ENCODE measurements at places on chromosomes 4 and X.
A peak's percentile ranks its signal among the peaks of the same experiment; 100 is the strongest.

DNA sequence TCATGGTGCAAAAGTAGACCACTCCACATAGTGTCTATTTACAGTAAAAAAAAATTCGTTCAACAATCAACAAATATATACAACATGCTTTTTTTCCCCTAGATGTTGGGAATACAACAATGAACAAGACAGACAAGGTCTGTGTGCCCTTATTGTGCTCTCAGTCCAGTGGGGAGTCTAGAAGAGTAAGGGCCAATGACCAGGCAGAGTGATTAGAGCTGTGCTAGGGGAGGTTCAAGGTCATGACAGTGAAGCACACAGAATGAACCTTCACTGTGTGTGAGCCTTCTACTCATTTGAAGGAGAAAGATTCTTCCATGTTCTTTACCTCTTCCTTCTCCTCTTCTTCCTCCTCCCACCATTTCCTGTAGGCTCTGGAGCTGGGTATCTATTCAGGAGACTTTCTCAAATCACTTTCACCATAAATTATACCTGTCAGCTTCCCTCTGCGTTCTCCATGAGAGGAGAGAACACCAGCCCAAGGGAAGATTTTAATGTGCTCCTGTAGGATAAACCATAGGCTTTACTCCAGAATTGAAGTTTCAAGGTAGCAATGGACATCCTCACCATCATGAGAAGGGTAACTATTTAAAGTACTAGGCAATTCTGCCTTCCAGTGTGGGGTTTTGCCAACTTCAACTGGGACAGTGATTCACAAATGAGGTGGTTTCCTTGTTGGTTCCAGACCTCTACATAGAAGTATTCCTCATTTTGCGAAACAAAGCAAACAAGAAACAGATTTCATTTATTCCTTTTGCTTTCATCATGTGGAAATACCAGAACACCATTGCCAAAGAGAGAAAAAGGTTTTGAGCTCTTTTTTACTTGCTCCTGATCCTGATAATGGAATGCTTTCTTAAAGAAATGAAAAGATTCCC lies 246.9 kb upstream of the GPC4 start:
- no peak for DNase-seq

- DNase-seq: no peak
Observed at GRCh38 chr4:4709736-4710135, 149.7 kb upstream of the MSX1 start.

DNA sequence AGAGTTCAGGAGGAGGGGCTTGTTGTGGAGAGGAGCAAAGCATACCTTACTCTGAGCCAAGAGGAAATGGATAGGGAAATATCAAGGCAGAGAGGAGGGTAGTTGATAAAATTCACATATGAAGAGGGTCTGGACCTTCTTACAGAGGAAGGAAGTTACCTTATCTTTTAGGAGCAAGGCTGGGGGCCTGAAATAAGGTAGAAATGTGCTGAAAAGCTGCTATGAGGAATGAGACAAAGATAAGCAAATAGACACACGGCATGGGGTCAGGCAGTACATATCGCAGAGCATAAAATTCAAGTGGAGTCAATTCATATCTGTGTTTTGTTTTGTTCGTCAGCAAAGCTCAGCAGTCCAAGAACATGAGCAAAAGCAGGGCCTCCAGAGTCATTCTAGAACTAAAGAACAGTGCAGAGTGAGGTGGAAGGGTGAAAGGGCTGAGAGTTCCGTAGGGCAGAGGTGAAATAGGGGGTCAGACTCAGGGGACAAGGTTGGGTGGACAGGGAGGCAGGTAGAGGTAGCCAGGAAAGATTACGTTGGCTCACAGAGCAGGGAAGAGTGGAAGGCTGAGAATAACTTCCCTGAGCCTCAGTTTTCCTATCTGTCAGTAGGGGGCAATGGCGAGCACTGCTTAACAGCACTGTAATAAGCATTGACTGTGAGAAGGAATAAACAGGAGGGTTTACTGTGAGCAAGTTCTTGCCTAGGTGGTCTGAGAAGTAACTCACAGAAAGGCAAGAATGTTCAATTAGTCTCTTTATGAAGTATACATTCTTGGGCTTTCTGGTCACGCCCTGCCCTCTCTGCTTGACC lies 9.2 kb downstream of the VSIG4 start:
- DNase-seq: peak; percentile 10

- no peak for DNase-seq
Observed at GRCh38 chr4:25424539-25425228, 47.6 kb downstream of the ANAPC4 start.

DNA sequence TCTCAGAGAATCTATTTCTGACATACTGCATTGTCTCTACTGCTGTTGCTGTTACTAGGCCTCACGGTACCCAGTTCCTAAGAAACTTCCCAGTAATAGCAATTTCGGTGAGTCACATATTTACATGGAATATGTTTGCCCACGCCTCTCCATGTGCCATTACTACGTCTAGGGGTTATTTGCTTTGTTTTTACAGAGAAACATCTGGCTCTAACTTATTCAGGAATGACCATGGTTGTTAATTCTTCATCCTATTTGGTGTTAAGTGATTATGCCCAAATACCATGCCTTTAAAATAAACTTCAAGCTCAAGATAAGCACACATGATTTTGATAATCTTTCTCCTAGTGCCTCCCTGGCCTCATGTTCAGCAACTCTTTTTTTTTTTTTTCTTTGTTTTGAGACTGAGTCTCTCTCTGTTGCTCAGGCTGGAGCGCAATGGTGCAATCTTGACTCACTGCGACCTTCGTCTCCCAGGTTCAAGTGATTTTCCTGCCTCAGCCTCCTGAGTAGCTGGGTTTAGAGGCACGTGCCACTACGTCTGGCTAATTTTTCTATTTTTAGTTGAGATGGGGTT lies 101.0 kb upstream of the HS3ST1 start:
- DNase-seq: no peak

- DNase-seq: no peak
Observed at GRCh38 chrX:13536551-13536950, 32.9 kb upstream of the EGFL6 start.

- no peak for DNase-seq
Observed at GRCh38 chr4:188727746-188728145, 588.5 kb downstream of the TRIML1 start.

GRCh38 chr4:185224597-185224996 lies 15.2 kb downstream of the SNX25 start:
- no peak for DNase-seq

GRCh38 chrX:70669120-70669519 lies 224.5 kb downstream of the DLG3 start:
- no peak for DNase-seq

DNA sequence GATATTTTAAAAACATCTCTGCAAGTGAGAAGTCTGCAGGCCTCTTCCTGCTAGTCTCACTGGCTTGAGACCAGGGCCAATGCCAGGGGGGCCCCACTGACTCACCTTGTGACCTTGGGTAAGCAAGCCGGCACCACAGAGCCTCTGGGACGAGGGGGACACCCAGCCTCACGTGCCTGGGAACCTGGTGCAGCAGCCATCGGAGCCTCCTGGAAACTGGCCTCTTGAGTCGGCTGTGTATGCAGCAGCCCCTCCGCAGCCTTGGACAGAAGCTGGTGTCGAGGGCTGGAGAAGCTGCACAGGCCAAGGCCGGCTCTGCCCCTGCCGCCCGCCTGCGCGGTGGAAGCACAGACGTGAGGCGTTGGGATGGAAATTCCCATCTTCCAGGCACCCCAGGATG lies 8.7 kb downstream of the TADA2B start:
- DNase-seq: no peak

- DNase-seq: no peak
Observed at GRCh38 chrX:41737065-41737464, 13.1 kb downstream of the GPR82 start.

DNA sequence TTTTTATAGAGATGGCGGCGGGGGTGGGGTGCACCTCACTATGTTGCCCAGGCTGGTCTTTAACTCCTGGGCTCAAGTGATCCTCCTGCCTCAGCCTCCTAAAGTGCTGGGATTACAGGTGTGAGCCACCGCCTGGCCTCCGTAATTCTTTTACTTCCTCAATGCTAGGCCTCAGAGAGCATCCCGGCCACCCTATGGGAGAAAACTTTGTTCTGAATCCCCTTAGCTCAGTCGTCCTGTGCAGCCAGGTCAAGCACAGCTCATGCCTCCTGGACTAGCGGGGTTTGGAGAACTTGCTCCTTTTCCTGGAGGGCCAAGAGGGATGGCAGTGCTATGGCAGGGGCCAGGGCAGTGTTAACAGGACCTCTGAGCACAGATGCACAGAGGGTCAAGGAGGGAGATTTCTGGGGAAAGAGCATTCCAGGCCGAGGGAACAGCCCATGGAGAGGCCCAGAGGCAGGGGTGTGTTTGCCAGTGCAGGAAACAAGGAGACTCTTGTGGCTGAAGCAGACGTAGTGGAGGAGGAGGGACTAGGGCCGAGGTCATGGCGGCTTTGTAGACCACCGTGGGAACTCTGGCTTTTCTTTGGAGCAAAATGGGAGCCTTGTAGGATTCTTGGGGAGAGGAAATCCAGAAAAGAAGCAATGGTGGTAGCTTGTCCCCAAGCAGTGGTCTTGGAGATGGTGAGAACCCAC lies 9.8 kb upstream of the TNIP2 start:
- DNase-seq: no peak

DNA sequence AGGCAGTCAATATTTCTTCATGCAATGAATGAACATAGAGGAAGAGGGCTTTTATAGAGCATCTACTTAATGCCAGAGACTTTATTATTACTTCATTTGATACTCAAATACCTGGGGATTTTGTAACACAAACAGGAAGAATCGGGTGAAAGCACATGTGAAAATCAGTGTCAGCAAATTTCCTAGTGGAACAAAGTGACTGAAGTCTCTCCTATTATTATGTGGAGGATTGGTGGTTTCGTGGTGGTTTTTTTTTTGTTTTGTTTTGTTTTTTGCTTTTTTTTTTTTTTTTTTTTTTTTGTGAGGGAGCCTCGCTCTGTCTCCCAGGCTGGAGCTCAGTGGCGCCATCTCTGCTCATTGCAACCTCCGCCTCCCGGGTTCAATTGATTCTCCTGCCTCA lies 207.0 kb downstream of the RRAGB start:
- DNase-seq: no peak

GRCh38 chrX:139892512-139892911 lies 40.3 kb downstream of the ATP11C start:
- DNase-seq: no peak

GRCh38 chrX:65758505-65758904 lies 91.1 kb downstream of the MSN start:
- no peak for DNase-seq

GRCh38 chrX:120725874-120726273 lies 96.0 kb upstream of the C1GALT1C1 start:
- no peak for DNase-seq

DNA sequence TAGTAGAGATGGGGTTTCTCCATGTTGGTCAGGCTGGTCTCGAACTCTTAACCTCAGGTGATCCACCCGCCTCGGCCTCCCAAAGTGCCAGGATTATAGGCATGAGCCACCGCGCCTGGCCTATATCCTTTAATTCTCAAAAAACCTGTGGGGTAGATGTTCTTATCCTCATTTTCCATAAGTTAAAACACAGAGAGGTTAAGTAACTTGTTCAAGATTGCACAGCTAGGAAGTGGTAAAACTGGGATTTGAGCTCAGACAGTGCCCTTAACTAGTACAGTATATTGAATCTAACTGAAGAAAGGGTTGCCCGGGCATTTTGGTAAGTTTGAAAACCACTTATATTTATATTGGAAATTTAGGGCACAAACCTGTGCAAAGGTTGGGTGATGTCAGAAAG lies 116.0 kb downstream of the GLUD2 start:
- DNase-seq: no peak

DNA sequence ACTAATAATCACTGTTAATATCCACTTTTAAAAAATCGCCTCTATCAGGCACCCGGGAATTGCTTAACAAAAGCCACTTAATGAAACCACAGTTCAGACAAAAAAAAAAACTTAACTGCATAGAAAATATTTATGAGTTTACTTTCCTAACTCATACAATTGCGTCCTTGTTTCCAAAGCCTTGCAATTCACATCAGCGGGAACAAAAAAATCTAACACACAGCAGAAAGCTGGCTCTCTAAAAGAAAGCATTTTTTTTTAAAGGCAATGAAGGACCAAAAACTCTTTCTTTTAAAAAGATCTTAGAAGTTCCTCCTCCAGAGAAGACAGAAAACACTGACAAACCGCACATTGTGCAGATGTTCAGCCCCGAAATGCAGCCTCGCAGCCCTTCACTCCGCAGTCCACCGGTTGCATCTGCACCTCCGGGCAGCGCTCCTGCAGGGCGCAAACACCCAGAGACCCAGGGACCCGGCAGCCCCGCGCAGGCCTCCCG lies 812 bp downstream of the FAT1 start:
- DNase-seq: no peak

GRCh38 chrX:24110069-24110468 lies 39.5 kb upstream of the ZFX start:
- no peak for DNase-seq

GRCh38 chrX:54359408-54359807 lies 1.6 kb upstream of the WNK3 start:
- no peak for DNase-seq

DNA sequence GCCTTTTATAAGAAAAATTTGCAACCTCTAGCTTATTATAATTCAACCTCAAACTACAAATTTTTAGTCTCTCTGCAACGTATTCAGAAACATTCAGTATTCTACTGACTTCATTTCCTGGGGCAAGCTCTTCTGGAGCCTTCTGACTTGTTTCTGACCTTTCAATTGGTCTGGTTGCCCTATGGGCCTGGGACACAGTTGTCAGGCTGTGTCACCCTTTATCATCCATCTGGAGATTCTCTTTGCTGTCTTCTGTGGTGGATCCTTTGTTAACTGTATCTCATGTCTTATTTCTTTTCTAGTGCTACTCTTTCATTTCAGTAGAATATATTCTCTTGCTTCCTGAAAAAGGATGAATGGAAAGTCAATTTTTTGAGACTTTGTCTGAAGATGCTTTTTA lies 55.1 kb upstream of the PGRMC2 start:
- no peak for DNase-seq

- no peak for DNase-seq
Observed at GRCh38 chr4:57971261-57971660, 861.1 kb upstream of the IGFBP7 start.

- DNase-seq: no peak
Observed at GRCh38 chr4:175252642-175253041, 334.5 kb downstream of the ADAM29 start.

GRCh38 chr4:7156328-7156727 lies 36.0 kb upstream of the SORCS2 start:
- no peak for DNase-seq

GRCh38 chrX:24054182-24055042 lies at the start of gene EIF2S3:
Gene EIF2S3 (plus strand): TSS chrX:24054956. CDS start chrX:24054969, 13 bp downstream.
- peak; percentile 98 for DNase-seq

- no peak for DNase-seq
Observed at GRCh38 chr4:42248972-42249371, 96.5 kb upstream of the BEND4 start.
